ENCODE measurements at places on chromosomes 3 and 15.

GRCh38 chr3:124156866-124157712, 165.2 kb upstream of the ROPN1 start:
- no peak for DNase-seq

GRCh38 chr15:65067645-65068402, at the start of gene RASL12:
Gene RASL12, minus strand, starts transcription at chr15:65067991. Its CDS starts 156 bp downstream, at chr15:65067835.
- no peak for DNase-seq

- DNase-seq, result no peak
Observed at GRCh38 chr3:99720985-99721632, 82.7 kb downstream of the COL8A1 start.

DNA sequence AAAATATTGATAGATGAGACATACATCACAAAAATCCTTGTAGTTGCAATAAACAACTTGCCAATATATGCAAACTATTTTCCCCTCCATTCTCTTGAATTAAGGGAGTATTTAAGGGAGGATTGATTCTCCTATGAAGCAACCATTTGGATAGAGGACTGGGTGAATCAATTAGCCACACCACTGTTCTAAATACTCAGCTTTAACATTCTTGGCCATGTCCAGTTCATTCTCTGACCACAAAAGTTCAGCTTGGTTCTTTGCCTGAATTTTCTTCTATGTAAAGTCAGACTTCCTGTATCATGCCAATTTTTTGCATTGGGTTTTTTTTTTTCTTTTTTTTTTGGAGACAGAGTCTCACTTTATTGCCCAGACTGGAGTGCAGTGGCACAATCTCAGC, 15.8 kb upstream of the SEC11A start:
- no peak for DNase-seq

- no peak for DNase-seq
Observed at GRCh38 chr3:55333046-55333445, 154.1 kb downstream of the WNT5A start.

DNA sequence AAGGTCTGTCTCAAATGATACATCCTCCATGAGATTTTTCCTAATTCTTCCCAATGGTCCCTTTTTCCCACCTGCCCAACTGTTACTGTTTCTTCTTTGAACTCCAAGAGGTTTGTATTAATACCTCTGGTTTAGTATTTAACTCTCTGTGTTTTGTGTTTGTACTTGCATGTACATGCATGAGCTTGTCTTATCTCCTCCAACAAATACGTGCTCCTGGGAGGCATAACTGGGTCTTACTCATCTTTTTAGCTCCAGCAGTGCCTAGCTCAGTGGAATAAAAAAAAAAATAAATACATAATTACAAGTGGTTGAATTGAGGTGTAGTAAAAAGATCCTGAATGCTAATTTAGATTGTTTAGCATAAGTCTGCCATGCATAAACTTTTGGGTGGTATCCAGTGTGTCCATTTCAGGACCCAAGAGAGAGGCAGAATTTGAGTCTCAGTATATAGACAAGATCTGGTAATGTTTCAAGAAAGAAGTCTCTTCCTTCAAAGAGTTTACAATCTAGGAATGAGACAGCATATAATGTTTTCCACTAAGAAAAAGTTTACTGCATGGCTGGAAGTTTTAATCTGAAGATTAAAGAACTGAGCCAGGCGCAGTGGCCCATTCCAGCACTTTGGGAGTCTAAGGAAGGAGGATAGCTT, 1.7 kb upstream of the LYSMD2 start:
- DNase-seq, result no peak

DNA sequence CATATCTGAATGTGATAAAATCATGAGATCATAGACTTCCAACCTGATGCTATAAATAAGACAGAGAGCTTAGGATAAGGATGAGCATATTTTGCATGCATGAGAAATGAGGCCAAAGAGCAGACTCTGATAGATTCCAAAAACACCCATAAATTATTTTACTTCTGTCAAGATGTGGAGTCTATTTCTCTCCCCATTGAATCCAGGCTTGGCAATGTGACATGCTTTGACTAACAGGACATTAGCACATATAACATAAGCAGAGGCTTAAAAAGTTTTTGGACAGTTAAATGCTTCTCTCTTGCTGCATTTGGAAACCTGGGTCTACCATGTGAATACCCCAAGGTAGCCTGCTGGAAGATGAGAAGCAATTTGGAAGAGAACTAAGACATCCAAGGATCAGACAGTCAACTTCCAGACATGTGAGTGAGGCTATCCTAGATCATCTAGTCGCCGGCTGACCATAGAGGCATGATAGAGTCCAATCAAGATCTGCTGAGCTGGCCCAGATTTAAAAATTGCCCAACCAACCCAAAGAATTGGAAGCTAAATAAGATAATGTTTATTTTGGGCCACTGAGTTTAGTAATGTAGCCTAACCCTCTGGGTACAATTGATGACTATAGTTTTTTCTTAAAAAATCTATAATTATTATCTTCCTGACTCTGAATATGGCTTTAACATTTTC, 30.3 kb downstream of the MYLK start:
- no peak for DNase-seq

DNA sequence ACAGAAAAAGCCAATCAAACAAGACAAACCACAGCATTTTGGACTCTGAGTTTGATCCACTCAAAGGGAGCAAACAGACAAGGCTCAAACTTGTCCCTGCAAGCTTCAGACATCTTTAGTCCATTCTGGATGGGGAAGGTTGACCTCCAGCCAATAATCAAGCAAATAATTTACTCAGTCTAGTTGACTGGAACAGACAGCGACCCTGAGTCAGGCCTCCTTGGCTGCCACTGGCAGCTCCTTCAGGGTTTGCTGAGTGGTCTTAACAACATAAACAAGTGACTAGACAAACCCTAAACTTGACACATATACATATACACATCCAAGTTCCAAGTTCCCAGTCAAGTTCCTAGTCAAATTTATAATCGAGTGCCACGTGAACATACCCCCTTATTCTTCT, 313.9 kb downstream of the POLQ start:
- DNase-seq, result no peak

GRCh38 chr15:76840830-76841460, 64.2 kb downstream of the SCAPER start:
- DNase-seq, result peak; percentile 19

- peak; percentile 82 for DNase-seq
Observed at GRCh38 chr15:74950078-74950908, 6.3 kb downstream of the RPP25 start.

DNA sequence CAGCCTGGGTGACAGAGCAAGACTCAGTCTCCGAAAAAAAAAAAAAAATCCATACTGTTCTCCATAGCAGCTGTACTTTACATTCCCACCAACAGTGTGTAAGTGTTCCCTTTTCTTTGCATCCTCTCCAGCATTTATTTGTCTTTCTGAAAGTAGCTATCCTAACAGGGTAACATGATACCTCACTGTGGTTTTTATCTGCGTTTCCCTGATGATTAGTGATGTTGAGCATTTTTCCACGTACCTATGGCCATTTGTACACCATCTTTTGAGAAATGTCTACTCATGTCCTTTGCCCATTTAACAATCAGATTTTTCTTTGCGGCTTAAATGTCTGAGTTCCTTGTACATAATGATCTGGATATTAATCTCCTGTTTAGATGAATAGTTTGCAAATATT, 119.3 kb downstream of the RFX7 start:
- DNase-seq, result no peak

DNA sequence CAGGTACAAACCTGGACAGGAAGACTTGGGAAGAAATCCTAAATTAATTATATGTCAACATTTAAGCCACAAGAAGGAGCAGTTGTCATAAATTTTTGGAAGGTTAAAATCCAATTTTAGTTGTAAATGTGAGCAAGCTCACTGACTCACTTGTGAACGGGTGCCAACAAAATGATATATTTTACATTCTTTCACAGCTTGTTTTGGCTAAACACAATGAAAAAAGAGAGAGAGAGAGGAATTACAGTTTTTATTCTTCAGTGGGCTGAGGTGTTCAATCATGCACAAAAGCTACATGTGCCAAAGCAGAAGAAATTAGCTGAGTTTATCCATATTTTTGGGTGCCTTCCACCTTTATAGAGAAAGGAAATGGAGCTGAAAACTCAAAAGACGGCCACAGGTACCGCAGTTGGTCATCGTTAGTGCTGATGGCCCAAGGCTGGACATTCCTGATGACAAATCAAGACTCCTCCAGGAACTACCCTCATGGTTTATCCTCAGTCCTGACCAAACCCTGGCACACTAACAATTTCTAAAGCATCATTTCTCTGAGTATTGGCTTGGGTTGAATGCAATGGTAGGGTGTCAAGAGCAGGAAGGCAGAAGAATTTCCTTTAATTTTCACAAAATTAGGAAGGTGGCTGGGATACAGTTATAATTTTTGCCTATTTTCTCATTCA, 37.6 kb upstream of the WNT5A start:
- DNase-seq, result no peak

- DNase-seq, result no peak
Observed at GRCh38 chr3:29291982-29292363, 11.1 kb downstream of the RBMS3 start.

GRCh38 chr3:139326707-139327106, 17.1 kb upstream of the MRPS22 start:
- DNase-seq, result no peak

- DNase-seq, result no peak
Observed at GRCh38 chr3:138384976-138385375, 36.6 kb downstream of the MRAS start.

GRCh38 chr3:151644020-151644620, 89.6 kb upstream of the AADACL2 start:
- no peak for DNase-seq

GRCh38 chr15:62115847-62116246, 49.1 kb downstream of the C2CD4A start:
- DNase-seq, result no peak

DNA sequence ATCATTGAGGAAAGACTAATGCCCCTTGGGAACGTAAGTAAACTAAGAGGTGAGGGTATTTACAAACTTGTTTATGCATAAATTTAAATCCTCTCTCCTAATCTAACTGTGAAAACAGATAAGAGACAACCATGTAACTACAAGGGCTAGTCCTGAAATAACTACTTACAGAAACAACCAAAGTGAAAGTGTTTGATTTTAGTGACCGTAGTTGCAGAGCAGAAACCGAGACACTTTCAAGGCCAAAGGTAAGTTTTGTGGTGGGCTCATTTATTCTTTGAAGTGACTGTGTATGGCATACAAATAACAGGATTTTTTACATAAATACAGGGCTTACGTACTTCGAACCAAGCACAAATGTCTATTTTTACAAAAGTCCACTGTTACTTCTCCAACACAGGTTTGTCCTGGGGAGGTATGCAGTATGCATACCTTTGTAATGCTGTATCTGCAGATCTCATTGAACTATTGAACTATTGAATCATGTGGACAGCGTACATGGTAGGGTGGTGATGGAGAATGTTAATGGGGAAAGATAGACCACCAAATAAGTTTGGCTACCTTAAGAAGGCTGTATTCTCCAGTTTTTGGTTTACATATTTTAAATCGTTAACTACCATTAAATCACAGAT, 99.6 kb upstream of the RBMS3 start:
- DNase-seq, result no peak

DNA sequence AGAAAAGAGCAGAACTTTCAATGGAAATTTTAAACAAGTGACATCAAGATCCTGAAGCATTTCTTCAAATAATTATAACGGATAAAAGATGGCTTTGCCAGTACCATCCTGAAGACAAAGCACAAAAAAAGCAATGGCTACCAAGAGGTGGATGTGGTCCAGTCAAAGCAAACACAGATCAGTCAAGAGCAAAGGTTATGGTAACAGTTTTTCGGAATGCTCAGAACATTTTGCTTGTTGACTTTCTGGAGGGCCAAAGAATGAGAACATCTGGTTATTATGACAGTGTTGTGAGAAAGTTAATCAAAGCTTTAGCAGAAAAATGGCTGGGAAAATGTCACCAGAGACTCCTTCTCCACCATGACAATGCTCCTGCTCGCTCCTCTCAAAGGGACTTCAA, 31.5 kb downstream of the FEM1B start:
- DNase-seq, result no peak

DNA sequence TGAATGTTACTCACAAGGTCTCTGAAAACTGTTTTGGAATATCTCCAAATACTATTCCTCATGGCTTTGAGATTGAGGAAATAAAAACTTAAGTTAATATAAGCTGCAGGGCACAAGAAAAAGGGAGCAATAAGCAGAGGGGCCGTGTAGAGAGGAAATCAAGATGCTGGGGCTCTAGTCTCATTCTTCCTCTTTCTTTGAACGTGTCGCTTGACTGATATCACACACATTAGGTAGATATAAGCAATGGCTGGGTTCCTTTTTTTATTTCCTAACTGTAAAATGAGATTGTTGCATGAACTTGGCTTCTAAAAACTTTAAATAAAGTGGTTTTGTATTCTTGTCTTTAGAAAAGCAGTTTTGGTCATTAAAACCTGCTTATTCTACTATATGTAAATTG, 326.7 kb upstream of the ROPN1 start:
- DNase-seq, result no peak

GRCh38 chr3:124174910-124175874, 183.3 kb upstream of the ROPN1 start:
- DNase-seq, result no peak

DNA sequence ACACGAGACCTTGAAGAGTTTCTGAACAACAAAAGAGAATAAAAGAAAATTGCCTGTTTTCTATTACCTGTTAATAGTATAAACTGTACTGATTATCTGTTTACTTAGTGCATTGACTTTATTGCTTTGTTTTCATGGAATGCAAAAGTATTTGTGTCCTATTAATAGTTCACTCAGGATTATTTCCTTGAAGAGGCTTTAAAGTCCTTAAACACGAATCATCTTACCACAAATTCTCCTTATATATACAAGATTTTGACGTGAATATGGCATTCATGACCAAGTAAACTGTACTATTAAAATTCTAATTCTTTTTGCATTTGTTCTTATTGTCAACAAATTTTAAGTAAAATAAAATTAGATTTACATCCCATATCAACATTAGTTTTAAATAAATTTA, 513.0 kb downstream of the NTRK3 start:
- DNase-seq, result no peak

DNA sequence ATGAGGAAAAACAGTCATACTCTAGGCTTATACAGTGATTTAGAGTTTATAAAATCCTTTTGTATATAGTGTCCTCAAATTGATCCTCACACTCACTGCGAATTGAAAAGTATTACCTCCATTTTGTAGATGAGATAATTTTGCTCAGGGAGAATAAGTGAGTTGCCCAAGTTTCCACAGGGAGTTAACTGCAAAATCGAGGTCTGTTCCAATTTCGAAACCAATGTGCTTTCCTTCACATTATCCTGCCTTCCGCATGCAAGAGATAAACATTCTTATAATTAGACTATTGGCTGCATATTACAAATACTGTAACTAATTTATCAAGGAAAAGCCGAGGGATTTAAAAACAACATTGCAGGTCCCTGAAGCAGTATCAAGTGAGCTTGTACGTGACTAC, 667.0 kb downstream of the SQOR start:
- no peak for DNase-seq

GRCh38 chr3:181725830-181726229, 14.1 kb downstream of the SOX2 start:
- DNase-seq, result no peak

DNA sequence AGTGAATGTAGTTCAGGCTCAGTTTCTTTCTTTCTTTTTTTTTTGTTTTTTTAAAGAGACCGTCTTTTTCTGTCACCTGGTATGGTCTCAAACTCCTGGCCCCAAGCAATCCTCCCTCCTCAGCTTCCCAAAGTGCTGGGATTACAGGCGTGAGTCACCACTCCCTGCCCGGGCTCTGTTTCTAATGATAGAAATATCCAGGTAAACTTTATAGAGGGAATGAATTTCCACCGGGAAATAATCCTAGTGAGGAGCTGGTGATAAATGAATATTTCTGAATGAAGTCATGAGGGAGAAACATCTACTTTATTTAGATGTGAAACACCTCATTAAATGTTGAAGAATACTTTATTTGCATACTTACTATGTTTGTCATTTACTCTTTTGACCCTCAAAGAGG, 7.2 kb downstream of the RNF13 start:
- DNase-seq, result no peak

GRCh38 chr3:45760878-45761711, 35.2 kb downstream of the SLC6A20 start:
- DNase-seq, result peak; percentile 52

Measured in CD4-positive, alpha-beta T cell treated with Interleukin-12 subunit alpha and Interleukin-12 subunit beta, for 1 hour (primary cell).